ENCODE measurements at places on chromosomes 6 and 20.

DNA sequence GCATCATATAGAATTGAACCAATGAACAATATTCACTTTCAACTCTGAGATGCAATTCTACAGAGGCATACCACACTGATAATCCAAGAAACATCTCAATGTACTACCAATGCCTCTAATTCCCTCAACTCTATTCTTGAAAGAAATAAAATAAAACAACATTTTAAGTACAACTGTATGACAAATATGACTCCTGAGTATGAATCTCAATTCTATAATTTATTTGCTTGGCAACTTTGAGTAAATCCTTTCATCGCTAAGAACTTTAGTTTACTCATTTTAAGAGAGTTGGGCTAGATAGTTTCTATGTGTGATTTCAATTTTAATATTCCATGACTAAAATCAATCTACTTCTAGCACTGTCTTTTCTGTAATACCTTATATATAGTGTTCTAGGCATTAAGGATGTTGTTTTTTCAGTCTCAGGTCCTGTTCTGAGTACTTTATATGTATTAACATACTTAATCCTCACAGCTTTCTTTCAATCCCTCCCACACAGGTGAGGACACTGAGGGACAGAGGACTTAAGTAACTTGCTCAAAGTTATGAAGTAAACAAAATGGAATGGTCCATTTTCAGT lies 33.4 kb downstream of the GOPC start:
- no peak for DNase-seq

GRCh38 chr6:81557811-81558210 lies 194.7 kb downstream of the TENT5A start:
- DNase-seq: no peak

DNA sequence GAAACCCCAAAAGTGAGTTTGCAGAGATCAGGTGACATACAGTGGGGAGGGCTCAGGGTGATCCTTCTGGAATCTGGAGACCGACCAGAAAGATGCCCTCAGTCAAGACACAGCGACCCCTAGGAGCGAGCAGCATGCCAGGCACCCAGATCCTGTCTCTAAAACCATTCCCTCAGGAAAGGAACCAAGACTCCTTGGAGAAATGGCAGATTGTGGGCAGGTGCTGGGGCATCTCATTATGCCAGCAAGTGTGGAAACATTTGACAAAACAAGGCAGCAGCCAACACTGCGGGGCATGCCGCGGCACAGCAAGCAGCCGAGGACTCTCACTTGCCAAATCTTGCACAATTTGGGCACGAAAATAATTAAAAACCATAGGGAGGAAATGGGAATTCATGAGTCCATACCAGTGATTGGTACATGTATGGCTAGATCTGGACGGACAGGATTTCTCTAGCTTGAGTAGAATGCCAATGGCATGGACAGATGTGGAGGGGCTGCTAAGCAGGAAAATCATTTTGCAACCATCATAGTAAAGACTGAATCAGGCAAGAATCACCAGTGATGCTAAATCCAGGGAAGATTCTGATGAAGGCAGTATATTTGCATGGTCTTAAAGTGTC lies 76.9 kb downstream of the GINS1 start:
- DNase-seq: no peak

GRCh38 chr20:57475388-57476083 lies 49.4 kb downstream of the CTCFL start:
- DNase-seq: no peak

Data from activated effector memory CD4-positive, alpha-beta T cell treated with Interleukin-2 at 50 U/mL for 16 hours (primary cell).